ENCODE measurements at places on chromosomes 16 and 17. TPM values are rescaled to one million over a fixed set of nuclear protein-coding genes. Genes with fewer than 3 reads are reported as not detected.

Gene SLC38A8
- total RNA-seq, result not detected

GRCh38 chr17:50946223-50946890, 80.2 kb upstream of the TOB1 start:
- no peak for DNase-seq

DNA sequence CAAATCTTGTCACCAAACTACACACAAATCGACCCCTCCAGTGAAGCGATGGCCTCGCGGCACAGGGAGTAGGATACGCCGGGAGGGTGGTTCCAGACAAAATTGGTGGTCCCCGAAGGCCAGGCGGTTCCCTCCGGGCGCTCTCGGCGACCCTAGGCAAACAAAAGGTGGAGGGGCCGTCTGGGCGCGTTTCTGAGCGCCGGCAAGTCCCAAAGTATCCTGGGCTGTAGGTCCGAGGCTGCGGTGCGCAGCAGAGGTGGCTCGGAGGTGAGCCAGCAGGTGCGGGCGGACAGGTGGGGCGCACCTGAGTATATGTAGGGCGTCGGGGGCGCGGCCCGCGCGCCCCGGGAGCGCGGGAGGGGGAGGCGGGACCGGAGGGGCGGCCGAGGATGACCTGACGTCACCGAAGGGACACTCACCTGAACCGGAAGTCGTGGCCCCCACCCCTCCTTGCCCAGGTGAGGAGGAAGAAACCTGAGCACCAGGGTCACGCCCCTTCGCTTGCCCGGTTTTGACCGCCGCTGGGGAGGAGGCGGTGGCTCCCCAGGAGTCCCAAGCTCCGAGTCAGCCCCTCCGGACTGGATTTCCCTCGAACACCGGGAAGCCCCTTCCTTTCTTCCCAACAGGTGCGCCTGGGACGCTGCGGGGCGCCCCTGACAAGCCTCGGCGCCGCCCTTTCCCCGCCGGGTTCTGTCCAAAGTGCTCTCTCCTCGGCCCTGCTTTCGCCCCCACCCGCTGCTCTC, at the start of gene CLDN7:
Gene CLDN7 (minus strand): TSS at position 287 of the 743 bp plus-strand sequence. CDS start 435 bp downstream, outside the sequence.
- DNase-seq, result no peak

Gene KRTAP4-9
- not detected for total RNA-seq

DNA sequence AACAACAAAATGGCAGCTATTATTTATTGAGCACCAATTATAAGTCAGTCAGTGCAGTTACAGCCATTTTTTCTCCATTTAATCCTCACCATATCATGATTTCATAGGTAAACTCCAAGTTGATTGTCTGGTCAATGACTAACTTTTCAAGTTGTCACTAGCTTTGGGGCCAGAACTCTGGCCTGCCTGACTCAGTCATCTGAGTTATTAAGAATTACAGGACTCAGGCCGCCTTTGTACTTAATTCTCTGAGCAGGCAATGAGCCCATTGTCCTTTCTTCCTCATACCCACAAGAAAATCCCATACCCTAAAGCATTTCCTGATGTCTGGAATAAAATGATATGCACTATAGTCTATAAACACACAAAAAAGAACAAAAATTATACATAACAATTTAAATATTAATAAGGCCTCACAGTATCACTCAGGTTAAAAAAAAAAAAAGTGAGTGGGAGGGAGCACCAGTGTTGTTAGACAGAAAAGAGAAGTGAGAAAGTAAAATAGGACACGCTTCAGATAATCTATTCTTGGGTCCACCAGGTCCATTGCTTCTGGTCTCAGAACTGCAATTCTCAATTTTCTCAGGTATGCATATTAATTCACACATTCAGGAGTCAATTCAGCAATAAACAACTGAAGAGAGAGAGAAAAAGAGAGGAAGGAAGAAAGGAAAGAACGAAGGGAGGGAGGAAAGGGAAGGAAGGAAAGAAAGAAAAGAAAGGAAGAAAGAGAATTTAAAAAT, 70.2 kb downstream of the SPAG9 start:
- no peak for DNase-seq

Gene SRSF2
- 305 TPM for total RNA-seq

DNA sequence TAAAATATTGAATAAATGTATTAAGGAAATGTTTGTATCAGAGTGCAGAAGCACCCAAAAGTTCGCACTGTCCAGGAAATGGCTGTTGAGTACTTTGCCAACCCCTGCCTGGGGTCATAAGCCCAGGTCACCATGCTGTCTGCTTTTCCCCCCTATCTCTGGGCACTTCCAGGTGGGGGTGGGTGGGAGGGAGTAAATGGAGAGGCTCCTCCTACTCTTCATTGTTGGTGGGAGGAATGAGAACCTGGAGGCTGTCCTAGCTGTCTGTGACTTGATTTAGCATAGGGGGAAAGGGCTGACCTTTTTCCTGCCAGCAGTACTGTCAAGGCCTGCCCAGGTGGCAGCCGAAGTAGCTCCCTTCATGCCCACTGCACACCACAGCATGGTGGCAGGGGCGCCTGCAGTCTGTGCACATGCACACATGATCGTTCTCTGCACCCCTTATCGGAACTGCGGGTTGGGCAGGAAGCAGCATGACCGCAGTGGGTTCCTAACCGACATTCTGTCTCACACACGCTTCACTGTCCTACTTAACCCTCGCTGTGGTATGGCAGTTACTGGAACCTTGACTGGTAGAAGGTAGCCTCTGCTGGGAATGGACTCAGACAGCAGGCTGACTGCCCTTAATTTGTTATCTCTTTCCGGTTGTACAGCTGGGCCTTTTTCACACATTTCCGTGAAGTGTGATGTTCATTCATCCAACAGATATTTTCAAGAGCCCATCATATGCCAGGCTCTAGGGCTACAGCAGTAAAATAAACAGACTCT, 41.5 kb downstream of the LDHD start:
- DNase-seq, result no peak

- no peak for DNase-seq
Observed at GRCh38 chr16:88390265-88390664, 7.5 kb downstream of the ZNF469 start.

Gene JMJD8
- 70.8 TPM for total RNA-seq

Gene TMEM92
- 0.12 TPM for total RNA-seq

- no peak for DNase-seq
Observed at GRCh38 chr16:3909791-3910583, 29.5 kb upstream of the CREBBP start.

Gene PRM2
- total RNA-seq, result not detected

Gene CACNG5
- not detected for total RNA-seq

GRCh38 chr16:28038409-28038808, 25.1 kb downstream of the GSG1L start:
- DNase-seq, result no peak

- DNase-seq, result no peak
Observed at GRCh38 chr16:29862383-29862883, 593 bp downstream of the CDIPT start.

- no peak for DNase-seq
Observed at GRCh38 chr16:53836142-53836541, 132.2 kb downstream of the FTO start.

DNA sequence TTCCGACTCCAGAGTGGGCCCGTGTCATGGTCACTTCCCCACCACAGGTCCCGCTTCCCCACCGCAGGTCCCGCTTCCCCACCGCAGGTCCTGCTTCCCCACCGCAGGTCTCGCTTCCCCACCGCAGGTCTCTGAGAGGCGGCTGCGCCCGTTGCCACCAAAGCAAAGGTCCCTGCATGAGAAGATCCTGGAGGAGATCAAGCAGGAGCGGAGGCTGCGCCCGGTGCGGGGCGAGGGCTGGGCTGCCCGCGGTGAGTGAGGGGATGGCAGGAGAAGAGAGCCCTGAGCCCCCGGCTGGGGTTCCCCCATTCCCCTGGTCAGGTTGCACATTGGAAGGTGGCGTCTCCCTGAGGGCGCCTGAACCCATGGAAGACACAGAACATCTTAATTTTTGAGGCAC, 17.4 kb upstream of the TCF25 start:
- DNase-seq, result no peak

GRCh38 chr16:68490829-68491575, 42.7 kb upstream of the SMPD3 start:
- no peak for DNase-seq

DNA sequence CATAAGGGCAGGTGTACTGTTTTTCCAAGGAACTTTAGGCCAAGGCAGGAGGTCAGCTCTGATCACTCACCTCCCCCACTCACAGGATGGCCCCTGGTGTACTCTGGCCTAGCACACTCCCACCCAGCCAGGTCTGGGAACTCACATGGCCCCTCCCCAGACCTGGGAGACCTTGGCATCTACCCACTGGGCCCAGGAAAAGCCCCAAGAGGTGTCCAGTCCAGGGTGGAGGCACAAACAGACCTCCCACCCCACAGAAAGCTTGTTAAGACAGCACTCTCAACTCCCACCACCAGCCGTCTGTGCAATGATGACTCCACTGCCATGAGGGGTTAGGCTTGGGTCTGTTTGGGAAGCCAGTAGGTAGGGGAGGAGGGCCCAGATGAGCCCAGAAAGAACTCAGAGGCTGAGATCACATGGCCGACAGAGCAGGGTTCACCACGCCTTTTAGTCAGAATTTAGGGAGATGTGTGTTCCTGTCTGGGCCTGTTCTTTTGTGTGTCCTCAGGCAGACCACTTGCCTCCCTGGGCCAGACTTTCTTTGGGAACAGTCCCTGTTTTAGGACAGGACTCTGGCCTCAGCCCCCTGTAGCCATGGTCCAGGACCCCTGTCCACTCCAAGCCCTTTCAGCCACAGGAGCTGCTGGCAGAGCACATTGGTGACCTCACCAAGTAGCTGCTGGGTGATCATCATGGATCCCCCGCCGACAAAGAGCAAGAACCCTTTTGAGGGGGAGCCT, 12.1 kb upstream of the CBFB start:
- no peak for DNase-seq

Gene KRTAP9-9
- not detected for total RNA-seq

- no peak for DNase-seq
Observed at GRCh38 chr17:19309701-19310100, 52.8 kb downstream of the B9D1 start.

DNA sequence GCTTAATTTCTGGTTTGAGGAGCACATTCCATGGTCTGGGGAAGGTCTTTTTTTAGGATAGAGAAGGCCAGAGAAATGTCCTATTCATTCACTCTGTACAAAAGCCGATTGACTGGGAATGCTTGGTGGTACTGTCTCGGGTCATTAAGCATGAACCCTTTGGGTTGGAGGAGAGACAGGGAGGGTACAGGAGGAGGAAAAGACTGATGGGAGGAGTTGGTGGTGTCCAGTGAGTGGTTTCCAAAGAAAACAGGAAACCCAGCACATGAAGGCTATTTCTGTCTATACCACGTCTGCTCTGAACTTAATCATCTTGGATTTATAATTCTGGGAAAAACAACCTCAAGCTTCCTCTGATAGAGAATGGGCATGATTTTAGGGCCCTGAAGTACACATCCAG, 111.9 kb downstream of the XYLT1 start:
- DNase-seq, result no peak

GRCh38 chr17:38465391-38466345, 37.4 kb downstream of the ARHGAP23 start:
- no peak for DNase-seq

DNA sequence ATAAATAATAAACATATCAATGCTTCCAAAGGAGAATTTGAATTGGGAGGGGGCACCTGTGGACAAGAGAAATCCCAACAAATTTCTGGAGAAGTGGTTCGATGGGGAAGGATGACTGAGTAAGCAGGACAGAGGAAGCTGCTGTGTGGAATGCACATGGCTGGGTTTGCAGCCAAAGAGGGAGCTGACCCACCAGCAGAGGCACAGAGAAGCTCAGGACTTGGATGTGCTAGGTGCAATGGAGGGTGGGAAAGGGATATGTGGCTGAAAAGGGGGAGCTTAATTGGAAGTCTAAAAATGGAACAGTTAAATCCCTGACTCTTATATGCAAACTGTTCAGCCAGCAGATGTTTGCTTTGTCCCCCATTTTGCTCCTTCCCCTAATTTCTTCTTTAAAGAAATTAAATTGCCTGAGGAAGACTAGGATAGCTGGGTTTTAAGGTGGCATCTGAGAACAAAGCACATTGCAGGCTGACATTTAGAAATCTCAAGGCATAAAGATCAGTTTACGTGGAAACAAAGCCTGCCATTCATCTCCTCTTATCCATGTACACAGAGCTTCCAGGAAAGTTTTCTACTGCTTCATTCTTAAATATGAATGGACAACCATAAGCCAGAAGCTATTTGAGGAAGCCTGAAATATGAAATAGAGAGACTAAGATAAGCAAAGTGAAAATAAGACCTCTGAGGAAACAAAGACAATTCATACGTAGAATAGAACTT, 23.0 kb upstream of the TNS4 start:
- no peak for DNase-seq

DNA sequence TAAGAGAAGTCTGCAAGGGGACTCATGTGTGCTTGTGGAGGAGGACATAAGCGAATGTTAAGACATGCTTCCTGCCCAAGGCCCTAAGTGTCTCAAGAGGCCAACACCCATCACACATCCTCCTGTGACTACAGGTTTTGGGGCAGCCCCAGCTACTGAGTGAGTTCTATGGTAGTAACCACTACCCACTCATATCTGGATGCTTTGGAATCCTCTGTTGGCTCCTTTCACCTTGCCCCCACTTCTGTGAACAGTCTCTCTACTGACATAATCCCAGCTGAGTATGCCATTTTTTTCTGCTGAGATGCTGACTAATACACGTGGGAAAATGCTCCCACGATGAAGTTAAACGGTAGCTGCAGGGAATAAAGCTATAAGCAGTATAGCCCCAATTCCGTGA, 153.5 kb downstream of the VPS53 start:
- DNase-seq, result no peak

GRCh38 chr16:13153696-13154095, 252.3 kb downstream of the SHISA9 start:
- no peak for DNase-seq

GRCh38 chr17:57524839-57525568, 220.1 kb downstream of the CCDC182 start:
- DNase-seq, result no peak

DNA sequence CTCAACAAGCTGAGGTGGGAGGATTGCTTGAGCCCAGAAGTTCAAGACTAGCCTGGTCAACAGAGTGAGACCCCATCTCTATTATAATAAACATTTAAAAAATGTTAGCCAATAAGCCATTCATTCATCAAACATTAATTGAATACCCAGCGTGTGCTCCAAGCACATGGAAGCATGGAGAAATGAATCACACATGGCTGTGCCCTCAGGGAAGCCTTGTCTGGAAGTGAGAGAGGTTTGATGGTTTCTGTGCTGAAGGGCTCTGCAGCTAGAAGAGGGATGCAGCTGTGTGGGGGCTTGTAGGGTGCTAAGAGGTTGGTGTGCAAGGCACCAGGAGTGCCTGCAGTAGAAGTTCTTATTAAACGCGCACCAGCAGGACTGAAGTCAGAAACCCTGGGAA, 11.2 kb downstream of the CYB5D2 start:
- DNase-seq, result no peak

GRCh38 chr16:3737181-3737580, 19.9 kb upstream of the TRAP1 start:
- no peak for DNase-seq
